ENCODE measurements at places on chromosomes 7 and 10.

DNA sequence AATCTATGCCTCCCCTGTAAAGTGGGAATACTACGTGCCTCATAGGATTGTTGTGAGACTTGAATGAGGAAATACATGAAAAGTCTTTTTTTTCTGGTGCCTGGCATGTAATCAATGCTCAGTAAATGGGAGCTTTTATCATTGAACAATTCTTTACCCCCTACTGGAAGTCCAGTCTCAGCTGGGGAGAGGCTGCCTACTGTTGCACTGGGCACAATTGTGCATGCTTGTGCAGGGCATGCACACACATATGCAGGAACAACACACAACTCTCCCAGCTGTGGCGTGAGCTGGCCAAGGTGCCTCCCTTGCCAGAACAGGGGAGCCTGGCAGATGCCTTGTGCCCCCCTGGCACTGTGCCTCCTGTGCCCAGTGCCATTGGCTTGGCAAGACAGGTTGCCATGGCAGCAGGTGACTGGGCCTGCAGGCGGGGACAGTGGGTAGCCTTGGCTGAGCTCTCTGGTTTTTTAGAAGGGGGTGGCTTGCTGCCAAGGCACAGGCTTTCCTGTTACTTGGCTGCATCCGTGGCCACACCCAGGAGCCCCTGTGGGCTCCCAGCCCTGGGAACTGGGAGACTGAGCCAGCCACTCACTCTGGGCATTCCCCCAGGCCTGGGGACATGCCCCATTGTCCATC, 16.1 kb upstream of the PALD1 start:
- DNase-seq, result no peak

- no peak for DNase-seq
Measured at GRCh38 chr7:37833107-37833817, 15.1 kb upstream of the NME8 start.

DNA sequence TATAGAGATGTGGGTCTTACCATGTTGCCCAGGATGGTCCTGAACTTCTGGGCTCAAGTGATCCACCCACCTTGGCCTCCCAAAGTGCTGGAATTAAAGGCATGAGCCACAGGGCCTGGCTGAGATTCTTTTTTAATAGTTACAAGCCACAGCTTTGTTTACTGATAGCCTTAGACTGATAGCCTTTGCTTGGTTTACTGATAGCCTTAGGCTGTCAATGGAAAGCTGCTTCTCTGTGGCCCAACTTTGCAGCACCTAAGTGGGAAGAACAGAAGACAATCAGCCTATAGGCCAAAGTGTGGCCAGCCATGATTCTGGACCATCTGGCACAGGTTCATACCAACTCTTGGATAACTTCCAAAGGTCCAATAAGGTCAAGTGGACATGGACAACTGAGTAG, 24.1 kb upstream of the CDCA7L start:
- DNase-seq, result no peak

DNA sequence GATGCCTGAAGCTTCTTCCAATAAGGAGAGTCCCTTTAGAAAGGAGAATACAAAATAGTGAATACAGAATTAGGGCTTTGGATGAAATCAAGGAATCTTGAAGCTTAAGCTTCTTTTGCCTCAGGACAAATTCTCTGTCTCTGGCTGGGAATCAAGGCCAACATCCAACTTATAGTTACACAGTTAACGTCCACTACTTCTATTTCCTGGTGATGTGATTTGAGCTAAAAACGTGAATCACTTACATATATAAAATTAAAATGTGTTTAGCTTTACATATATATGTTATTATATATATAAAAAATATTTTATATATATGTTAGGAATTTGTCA, 11.4 kb upstream of the INPP5F start:
- DNase-seq, result no peak

GRCh38 chr10:74084955-74085354, 65.7 kb downstream of the AP3M1 start:
- DNase-seq, result no peak

DNA sequence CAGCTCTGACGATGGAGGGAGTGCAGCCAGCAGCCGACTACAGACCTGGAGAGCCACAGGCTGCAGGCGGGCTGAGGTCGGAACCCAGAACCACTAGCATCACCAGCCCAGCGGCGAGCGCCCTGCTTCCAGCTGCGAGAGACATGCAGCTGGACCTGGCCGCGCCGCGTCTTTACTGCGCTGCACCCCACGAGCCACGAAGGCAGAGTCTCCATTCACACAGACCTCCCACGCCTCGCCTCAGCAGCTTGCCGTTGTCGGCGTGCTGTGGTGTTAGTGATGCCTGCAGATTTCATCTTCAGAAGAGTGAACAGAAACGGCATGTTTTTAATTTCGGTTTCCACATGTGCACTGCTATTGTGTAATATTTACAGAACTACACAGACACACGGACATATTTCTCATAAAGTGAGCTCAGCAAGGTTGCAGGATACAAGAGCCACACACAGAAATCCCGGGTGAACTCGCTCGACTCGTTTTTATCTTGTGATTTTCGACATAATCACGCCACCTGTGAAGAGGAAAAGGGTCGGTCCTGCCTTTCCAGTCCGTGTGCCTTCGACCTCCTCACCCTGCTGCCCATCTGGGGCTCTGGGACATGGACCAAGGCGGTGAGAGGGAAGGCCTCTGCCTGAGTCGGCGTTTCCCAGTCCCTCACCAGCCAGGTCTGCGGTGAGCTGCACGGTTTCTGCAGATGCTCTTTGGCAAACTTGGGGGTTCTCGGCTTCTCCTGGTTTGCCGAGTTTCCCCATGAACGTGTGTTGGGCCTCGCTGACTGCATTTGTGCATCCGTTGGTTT, 252.2 kb downstream of the ELFN1 start:
- DNase-seq, result peak; percentile 55

DNA sequence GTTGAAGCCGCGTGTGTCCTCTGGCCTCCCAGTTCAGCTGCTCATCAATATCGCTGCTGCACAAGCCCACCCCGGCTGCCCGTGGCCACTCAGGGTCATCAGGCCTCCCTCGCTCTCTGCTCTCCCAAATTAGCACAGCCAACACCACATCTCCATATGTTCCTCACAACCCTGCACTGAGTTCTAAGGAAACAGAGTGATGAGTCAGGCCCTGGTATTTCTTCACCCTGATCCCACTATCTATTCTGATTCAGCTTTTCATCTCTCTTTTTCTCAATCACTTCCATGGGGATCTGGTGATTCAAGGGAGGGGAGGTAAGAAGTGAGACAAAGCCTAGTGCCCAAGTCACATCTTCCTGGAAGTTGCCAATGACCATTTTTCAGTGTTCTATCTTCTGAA, 23.8 kb downstream of the CYTH3 start:
- DNase-seq, result no peak

DNA sequence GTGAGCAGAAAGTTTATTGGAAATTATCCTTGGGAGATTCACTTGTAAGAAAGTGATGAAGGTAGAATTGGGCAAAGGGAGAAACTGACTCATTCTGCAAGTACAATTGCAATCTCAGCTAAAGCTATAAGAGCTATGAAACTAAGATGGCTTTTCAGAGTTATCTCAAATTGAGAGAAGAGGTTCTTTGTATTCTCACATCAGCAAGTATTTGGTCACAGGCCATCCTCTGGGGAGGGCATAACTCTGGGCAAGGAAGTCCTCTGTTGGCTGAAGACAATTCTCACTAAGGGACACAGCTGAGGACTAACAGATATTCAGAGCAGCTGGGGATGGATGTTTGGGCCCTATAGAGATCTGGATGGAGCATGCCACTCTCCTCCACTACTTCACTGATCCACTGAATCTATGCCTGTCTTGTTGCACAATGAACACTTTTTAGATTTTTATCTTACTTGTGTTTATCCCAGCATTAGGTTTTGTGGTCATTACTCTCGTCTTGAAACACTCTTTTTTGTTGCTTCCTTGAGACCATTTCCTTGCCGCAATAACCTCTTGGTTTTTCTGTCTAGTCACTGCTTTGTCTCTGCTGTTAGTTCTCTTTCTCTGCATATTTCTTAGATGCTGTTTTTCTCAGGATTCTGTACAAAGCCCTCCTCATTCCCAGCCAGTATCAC, 115.1 kb downstream of the GNAI1 start:
- no peak for DNase-seq

- no peak for DNase-seq
Measured at GRCh38 chr10:110672580-110672919, 28.4 kb downstream of the RBM20 start.

DNA sequence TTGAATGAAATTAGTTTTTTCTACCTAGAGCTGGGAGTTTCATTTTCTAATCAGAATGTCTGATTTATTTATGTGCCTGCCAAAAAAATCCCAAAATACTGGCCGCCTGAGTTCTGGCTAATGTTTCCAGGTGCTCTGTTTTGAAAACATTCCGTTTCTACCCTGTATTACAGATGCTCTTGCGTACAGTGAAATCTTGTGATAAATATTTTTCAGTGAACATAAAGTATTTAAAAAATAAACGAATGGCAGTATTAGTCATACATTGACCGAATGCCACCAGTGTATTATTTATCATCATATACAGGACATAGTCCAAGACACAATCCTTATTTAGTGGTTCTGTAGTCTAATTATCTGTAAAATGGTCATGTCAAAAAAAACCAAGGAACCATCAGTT, 102.8 kb downstream of the KAT6B start:
- DNase-seq, result no peak

DNA sequence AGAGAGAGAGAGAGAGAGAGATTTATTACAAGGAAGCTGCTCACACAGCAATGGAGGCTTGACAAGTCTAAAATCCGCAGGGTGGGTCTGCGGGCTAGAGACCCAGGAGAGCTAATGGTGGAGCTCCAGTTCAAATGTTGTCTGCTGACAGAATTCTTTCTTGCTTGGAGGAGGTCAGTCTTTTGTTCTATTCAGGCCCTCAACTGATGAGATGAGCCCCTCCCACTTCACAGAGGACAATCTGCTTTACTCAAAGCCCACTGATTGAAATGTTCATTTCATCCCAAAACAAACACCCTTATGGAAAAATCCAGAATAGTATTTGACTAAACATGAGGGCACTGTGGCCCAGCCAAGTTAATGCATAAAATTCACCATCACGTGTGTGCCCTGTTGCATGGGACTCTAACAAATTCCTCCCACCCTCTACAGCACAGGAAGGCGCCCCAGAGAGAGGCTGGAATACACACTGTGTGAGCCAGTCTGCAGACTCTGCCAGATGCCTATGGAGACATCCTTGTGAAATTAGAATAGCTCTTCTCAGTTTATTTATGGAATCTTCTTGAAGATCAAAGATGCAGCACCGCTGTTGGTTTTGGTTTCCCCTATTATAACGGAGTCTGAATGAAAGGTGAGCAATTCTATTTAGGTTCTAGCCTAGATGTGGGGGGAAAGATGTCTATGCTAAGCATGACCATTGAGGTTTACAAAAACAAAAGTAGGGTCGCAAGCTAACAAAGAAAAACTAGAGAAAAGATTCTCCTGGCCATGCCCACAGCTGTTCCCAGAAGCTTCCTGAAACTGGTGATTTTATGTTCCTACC, 123.0 kb upstream of the SFMBT2 start:
- no peak for DNase-seq

DNA sequence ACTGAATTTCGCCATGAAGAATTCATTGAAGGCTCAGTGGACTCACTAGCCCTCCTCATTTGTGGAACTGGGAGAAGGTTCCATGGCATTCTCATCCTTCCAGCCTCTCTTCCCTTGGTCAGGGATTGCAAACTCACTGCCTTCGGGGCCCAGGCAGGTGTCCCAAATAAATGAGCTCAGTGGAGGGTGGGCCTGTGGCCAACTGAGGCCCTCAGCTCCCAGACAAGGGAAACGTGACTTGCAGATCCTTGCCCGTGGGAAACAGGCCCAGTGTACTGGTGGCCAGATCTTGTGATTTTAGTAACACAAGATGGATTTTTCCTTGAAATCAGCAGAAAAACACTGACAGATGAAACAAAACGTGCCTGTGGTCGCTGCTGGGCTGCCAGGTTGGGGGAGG, 168.7 kb upstream of the CTBP2 start:
- DNase-seq, result no peak

- DNase-seq, result no peak
Measured at GRCh38 chr10:117929327-117930067, 117.2 kb downstream of the RAB11FIP2 start.

GRCh38 chr7:151141855-151142685, 25.4 kb downstream of the GBX1 start:
- no peak for DNase-seq

- DNase-seq, result no peak
Measured at GRCh38 chr10:131448171-131448570, 136.7 kb upstream of the TCERG1L start.

DNA sequence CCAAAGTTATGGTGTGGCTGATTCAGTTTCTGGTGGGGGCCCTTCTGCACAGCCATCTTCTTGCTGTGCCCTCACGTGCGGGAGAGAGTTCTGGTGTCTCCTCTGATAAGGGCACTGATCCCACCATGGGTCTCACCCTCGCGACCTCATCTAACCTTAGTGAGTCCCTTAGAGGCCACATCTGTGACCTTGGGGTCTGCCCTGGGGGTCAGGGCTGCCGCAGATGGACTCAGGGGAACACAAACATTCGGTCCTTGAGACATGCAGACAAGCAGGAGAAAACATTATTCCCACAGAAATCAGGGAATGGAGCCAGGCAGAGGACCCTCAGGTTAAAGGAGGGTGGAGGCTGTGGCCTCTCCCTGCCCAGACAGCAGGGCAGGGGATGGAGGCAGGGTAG, 177.9 kb downstream of the DNAJB6 start:
- DNase-seq, result no peak

- DNase-seq, result no peak
Measured at GRCh38 chr7:42319631-42320030, 82.6 kb upstream of the GLI3 start.

DNA sequence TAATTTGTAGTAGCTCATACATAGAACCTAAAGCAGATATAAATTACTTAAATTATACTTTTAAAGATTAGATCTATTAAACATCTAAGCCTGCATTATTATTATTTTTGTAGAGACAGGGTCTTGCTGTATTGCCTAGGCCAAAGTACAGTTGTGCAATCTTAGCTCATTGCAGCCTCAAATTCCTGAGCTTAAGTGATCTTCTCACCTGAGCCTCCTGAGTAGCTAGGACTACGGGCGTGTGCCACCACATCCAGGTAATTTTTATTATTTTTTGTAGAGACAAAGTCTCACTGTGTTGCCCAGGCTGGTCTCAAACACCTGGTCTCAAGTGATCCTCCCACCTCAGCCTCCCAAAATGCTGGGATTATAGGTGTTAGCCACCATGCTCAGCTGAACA, 46.7 kb downstream of the RALA start:
- DNase-seq, result no peak

- no peak for DNase-seq
Measured at GRCh38 chr7:115356139-115356746, 434.3 kb downstream of the MDFIC start.

DNA sequence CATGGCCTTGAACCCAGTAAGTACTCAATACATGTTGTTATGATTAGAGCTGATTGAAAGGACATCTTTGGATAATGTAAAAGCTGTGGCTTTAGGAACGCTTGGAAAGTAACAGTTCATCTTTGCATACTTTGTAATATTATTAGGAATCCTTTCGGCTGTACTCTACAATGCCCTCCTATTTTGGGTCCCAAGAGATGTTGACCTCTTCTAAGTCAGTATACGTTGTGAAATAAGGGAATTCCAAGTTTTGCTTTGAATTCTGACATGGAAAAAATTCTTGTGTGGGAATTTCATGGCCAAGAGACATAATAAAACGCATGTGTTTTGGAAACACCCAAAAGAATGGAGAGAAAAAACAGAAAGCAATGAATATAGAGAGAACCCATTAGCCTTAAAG, 7.7 kb downstream of the AGR3 start:
- no peak for DNase-seq

- DNase-seq, result no peak
Measured at GRCh38 chr10:24513155-24513554, 210.5 kb downstream of the ARHGAP21 start.

Data from GM04503 (cell line).